ENCODE measurements at places on chromosomes 11 and 22. TPM values are rescaled to one million over a fixed set of nuclear protein-coding genes. Genes with fewer than 3 reads are reported as not detected.

DNA sequence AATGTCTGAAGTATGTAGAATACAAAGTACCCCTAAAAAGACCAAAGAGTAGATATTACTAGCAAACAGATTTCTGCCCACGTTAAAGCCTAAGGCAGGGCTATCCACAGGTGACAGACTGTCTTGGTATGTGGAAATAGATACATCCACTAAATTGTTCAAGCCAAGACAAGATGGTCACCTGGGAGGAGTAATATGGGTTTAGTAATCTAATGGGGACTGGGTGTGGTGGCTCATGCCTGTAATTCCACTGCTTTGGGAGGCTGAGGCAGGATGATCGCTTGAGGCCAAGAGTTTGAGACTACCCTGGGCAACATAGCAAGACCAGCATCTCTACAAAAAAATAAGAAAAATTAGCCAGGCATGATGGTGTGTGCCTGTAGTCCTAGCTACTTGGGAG is 7.5 kb downstream of the SGSM3 start:
- DNase-seq, result no peak
- H3K4me3 ChIP-seq, result no peak overlapping the region
- no peaks in the 10 kb centered on the region for H3K27me3 ChIP-seq
- peaks cover 2% of the 10 kb centered on the region for H3K36me3 ChIP-seq
- no peaks in the 10 kb centered on the region for H3K4me1 ChIP-seq
- no peak overlapping the region for H3K27ac ChIP-seq

The OR51I1 gene
- not detected for total RNA-seq

DNA sequence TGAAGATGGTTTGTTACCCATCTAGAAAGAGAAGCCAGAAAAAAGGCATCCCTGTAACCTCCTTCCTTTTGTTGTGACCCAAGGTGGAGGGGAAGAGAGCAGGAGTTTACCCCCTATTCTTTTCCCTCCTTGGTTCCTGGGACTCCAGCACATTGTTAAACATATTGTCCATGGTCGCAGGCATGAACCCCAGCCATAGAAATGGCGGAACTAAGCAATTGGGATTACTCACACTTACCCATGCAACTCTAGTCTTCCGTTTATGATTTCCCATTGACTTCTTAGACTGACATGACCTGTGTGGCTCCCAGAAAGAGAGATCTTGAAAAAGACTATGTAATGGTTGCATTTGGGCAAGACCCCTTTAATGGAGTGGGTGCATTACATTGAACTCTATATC is 45.4 kb downstream of the OR4C46 start:
- H3K4me3 ChIP-seq, result no peak overlapping the region
- H3K27ac ChIP-seq, result no peak overlapping the region
- H3K36me3 ChIP-seq, result no peaks in the 10 kb centered on the region
- no peak for DNase-seq
- H3K27me3 ChIP-seq, result no peaks in the 10 kb centered on the region
- H3K4me1 ChIP-seq, result no peaks in the 10 kb centered on the region

- peak overlapping the region; percentile 71 for H3K4me3 ChIP-seq
- no peak for DNase-seq
- H3K27me3 ChIP-seq, result no peaks in the 10 kb centered on the region
- peak overlapping the region; percentile 54 for H3K27ac ChIP-seq
- H3K4me1 ChIP-seq, result peaks cover 12% of the 10 kb centered on the region
- peaks cover 20% of the 10 kb centered on the region for H3K36me3 ChIP-seq
Observed at GRCh38 chr11:65425971-65426838, 3.6 kb downstream of the NEAT1 start.

DNA sequence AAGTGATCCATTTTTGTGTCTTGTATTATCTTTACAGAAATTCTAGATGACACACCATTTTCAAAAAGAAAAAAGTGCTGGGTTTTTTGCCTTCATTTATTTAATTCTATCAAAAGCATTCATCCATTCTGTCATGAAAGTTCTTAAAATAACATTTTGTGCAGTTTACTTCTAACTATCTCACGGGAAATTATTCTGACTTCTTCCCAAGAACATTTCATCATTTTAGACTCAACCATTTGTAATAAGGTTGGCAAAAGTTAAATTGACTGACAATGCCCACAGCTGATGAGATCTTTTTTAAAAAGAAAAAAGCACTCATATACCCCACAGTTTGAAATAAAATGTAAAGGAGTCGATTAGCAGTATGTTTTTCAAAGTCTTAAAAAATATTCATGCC is 68.5 kb downstream of the SBF2 start:
- no peaks in the 10 kb centered on the region for H3K36me3 ChIP-seq
- H3K27ac ChIP-seq, result no peak overlapping the region
- no peak for DNase-seq
- H3K4me1 ChIP-seq, result no peaks in the 10 kb centered on the region
- H3K4me3 ChIP-seq, result no peak overlapping the region

DNA sequence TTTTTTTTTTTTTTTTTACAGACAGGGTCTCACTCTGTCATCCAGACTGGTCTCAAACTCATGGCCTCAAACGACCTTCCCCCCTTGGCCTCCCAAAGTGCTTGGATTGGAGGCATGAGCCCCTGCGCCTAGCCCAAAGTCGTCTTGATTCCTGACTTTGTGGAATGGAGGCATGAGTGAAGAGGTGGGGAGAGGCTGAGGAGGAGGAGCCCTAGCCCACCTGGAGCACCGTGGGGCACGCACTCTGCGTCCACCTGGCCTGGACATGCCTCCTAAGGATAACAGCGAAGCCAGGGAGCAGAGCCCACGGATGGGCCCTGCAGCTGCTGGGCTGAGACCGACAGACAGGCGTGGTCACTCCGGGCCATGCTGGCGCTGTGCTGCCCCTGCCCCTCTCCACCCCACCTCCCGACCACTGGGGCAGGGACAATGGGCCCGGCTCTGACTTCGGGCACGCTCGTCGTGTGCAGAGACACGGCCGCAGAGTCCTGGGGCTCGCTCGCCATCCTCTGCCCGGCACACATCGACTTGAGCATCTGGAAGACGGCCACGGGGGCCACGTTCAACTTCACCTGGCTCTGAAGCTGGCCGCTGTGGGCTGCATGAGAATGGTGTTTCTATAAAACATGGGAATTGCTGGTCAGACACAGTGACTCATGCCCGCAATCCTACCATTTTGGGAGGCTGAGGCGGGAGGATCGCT is 34.8 kb downstream of the LRRC74B start:
- H3K4me1 ChIP-seq, result peaks cover 9% of the 10 kb centered on the region
- H3K4me3 ChIP-seq, result no peak overlapping the region
- no peaks in the 10 kb centered on the region for H3K27me3 ChIP-seq

- no peak for DNase-seq
- H3K27me3 ChIP-seq, result no peaks in the 10 kb centered on the region
- H3K4me1 ChIP-seq, result no peaks in the 10 kb centered on the region
- no peak overlapping the region for H3K27ac ChIP-seq
- no peaks in the 10 kb centered on the region for H3K36me3 ChIP-seq
- no peak overlapping the region for H3K4me3 ChIP-seq
Observed at GRCh38 chr11:106702805-106703204, 315.5 kb downstream of the GUCY1A2 start.

GRCh38 chr22:42641801-42642413 is 1.5 kb upstream of the ATP5MGL start:
- H3K27me3 ChIP-seq, result no peaks in the 10 kb centered on the region
- DNase-seq, result no peak
- H3K36me3 ChIP-seq, result peaks cover 3% of the 10 kb centered on the region
- no peak overlapping the region for H3K27ac ChIP-seq
- no peak overlapping the region for H3K4me3 ChIP-seq
- H3K4me1 ChIP-seq, result peaks cover 31% of the 10 kb centered on the region

The ABCG4 gene
- 0.08 TPM for total RNA-seq

GRCh38 chr11:41486424-41486823 is 27.0 kb upstream of the LRRC4C start:
- peaks cover 16% of the 10 kb centered on the region for H3K27me3 ChIP-seq
- no peaks in the 10 kb centered on the region for H3K36me3 ChIP-seq
- no peaks in the 10 kb centered on the region for H3K4me1 ChIP-seq
- no peak for DNase-seq
- H3K4me3 ChIP-seq, result no peak overlapping the region

GRCh38 chr11:83709434-83709833 is 423.3 kb upstream of the CCDC90B start:
- H3K4me1 ChIP-seq, result no peaks in the 10 kb centered on the region
- H3K4me3 ChIP-seq, result no peak overlapping the region
- DNase-seq, result no peak
- no peaks in the 10 kb centered on the region for H3K36me3 ChIP-seq
- no peaks in the 10 kb centered on the region for H3K27me3 ChIP-seq

DNA sequence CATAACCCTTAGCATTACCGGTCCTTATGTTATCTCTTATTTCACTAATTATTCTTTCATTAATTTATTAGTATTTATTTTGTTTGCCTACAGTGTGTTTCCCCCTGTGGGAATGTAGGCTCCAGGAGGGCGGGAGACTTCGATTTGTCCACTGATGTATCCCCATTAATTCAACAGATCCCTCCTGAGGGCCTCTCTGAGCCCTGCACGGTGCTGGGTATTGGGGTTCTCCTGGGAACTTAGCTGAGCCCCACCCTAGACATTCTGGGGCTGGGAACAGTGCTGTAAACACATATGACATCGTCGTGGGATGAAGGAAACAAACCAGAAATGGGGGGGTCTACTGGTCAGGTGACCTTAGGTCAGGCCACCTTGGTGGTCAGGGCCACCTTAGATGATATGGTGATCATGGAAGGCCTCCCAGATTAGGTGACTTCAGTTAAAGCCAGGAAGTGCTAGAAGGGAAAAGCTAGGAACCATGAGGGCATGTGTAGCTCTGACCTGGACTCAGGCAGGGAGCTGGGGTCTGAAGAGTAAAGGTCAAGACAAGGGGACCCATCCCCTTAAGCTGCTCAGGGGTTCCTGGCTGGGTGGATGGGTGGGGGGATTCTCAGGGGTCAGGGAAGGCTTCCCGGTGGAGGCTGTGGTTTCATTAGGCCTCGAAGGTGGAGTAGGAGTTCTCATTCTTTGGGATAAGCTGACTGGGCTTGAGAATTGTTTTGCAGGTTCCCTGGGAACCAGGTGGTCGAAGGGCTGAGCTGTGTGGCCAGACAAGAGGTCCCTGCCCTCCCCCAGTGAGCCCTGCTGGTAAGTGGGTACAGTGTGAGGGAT is 1.0 kb downstream of the PHETA2 start:
- peaks cover 5% of the 10 kb centered on the region for H3K4me1 ChIP-seq
- H3K4me3 ChIP-seq, result no peak overlapping the region

The SH3BP1 gene
- 6.1 TPM for total RNA-seq

The CHADL gene
- 2.9 TPM for total RNA-seq

- no peak overlapping the region for H3K4me3 ChIP-seq
- H3K36me3 ChIP-seq, result no peaks in the 10 kb centered on the region
- no peak overlapping the region for H3K27ac ChIP-seq
- no peaks in the 10 kb centered on the region for H3K27me3 ChIP-seq
Observed at GRCh38 chr11:16155448-16155847, 200.9 kb downstream of the SOX6 start.

GRCh38 chr11:30653606-30654005 is 67.5 kb upstream of the MPPED2 start:
- H3K27ac ChIP-seq, result no peak overlapping the region
- no peak for DNase-seq
- H3K27me3 ChIP-seq, result no peaks in the 10 kb centered on the region
- H3K4me3 ChIP-seq, result no peak overlapping the region
- H3K4me1 ChIP-seq, result no peaks in the 10 kb centered on the region

- no peaks in the 10 kb centered on the region for H3K4me1 ChIP-seq
- no peaks in the 10 kb centered on the region for H3K27me3 ChIP-seq
- H3K27ac ChIP-seq, result no peak overlapping the region
- DNase-seq, result no peak
Observed at GRCh38 chr11:67666676-67667489, 7.5 kb downstream of the ALDH3B2 start.

The RAB39A gene
- total RNA-seq, result 5.8 TPM

The DEFB131B gene
- total RNA-seq, result not detected

- DNase-seq, result no peak
- no peaks in the 10 kb centered on the region for H3K27me3 ChIP-seq
- no peaks in the 10 kb centered on the region for H3K4me1 ChIP-seq
- H3K4me3 ChIP-seq, result no peak overlapping the region
- no peaks in the 10 kb centered on the region for H3K36me3 ChIP-seq
- no peak overlapping the region for H3K27ac ChIP-seq
Observed at GRCh38 chr11:110852921-110853490, 140.8 kb upstream of the ARHGAP20 start.

- H3K27ac ChIP-seq, result no peak overlapping the region
- no peaks in the 10 kb centered on the region for H3K27me3 ChIP-seq
- H3K4me1 ChIP-seq, result no peaks in the 10 kb centered on the region
- no peaks in the 10 kb centered on the region for H3K36me3 ChIP-seq
Observed at GRCh38 chr11:10990637-10991193, 132.9 kb upstream of the ZBED5 start.

DNA sequence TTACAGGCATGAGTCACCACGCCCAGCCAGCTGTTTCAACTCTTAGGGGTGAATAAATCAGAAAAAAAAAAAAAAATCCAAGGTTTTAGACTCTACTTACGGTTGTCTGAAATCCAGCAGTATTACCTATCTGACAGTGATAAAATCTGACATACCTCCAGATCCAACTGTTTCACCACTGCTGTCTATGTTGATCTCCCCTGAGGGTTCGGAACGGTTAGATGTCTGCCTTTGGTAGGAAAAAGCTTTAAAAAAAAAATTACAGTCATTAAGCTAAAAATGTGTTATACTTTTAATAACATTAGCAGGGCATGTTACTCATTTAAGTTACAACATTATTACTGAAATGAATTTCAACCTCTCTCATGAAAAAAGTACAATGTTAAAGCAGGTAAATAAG is 21.1 kb downstream of the NCAPD3 start:
- no peak overlapping the region for H3K27ac ChIP-seq
- H3K36me3 ChIP-seq, result peaks cover 87% of the 10 kb centered on the region
- H3K27me3 ChIP-seq, result no peaks in the 10 kb centered on the region
- no peak overlapping the region for H3K4me3 ChIP-seq
- peak; percentile 33 for DNase-seq
- H3K4me1 ChIP-seq, result no peaks in the 10 kb centered on the region

GRCh38 chr11:1823376-1824220 is 11.2 kb upstream of the SYT8 start:
- no peaks in the 10 kb centered on the region for H3K27me3 ChIP-seq
- H3K4me1 ChIP-seq, result peaks cover 45% of the 10 kb centered on the region
- no peak overlapping the region for H3K4me3 ChIP-seq
- no peaks in the 10 kb centered on the region for H3K36me3 ChIP-seq

The SLC5A1 gene
- total RNA-seq, result not detected

The NLRP10 gene
- not detected for total RNA-seq

- no peaks in the 10 kb centered on the region for H3K27me3 ChIP-seq
- no peak overlapping the region for H3K4me3 ChIP-seq
- H3K4me1 ChIP-seq, result peaks cover 9% of the 10 kb centered on the region
- DNase-seq, result no peak
- no peak overlapping the region for H3K27ac ChIP-seq
- no peaks in the 10 kb centered on the region for H3K36me3 ChIP-seq
Observed at GRCh38 chr22:19578180-19579004, 54.2 kb upstream of the CLDN5 start.
